CD4-positive, alpha-beta T cell treated with Interleukin-4 for 1 hour (primary cell): ENCODE measurements at places on chromosomes 2 and 18.

DNA sequence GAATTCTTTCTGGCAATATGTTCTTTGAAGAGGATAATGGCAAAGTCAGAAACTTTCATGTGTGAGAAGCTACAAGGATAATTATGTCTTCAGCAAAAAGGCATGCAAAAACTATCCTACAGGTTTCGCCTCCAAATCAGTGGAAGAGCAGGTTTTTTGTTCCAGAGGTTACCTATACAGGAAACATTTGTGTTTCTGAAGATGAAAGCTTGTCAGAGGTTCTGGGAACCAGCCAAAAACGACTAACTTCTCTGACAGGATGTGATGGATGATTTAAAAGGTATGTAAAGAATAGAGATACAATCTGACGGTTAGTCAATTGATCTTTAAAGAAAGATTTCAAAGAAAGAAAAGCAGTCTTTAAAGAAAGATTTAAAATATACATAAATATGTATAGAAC is 37.6 kb downstream of the RND3 start:
- no peak for DNase-seq

DNA sequence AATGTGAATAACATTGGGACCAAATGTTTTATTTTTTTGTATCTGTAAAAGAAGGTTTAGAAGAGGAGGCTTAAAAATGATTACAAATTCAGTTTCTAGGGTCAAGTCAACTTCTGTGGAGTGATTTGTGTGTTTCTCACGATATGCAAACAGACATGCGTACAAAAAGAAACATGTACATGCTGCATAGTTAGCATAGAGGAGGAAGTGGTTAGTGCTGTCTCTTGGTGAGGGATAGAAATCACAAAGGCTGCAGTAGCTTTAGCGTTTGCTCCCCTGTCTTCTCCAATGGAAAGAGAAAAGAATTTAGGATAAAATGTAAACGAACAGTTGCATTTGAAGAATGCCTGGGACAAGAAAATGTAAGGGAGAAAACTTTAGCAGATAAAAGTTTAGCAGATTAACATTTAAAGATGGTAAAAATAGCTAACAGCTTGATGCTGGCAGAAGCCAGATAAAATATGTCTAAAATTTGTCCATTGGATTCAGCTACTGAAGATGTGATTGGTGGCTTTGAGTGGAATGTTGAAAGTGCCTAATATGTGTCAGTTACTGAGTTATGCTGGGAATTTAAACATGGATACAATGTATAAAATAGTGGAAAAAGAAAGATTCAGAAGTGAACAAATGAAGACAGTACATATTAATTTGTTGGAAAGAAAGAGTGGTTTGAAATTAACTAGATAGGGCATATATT is 44.9 kb downstream of the MALT1 start:
- no peak for DNase-seq

DNA sequence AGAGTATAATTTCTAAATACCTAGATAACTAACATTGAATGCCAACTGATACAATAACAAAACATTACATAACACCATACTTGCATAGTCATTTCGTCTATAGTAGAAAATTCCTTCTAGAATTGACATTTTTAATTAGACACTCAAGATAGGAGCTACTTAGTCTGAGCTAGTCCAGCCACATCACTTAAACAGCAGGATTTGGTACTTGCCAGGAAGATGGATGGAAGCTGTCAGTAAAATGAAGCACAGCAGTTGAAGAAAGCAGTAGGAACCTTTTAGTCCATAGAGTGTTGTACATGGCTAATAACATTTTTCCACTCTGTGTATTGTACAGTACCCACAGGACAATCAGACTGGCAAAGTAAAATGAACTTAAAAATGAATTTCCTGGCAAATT is 372.0 kb downstream of the GALNT13 start:
- no peak for DNase-seq

DNA sequence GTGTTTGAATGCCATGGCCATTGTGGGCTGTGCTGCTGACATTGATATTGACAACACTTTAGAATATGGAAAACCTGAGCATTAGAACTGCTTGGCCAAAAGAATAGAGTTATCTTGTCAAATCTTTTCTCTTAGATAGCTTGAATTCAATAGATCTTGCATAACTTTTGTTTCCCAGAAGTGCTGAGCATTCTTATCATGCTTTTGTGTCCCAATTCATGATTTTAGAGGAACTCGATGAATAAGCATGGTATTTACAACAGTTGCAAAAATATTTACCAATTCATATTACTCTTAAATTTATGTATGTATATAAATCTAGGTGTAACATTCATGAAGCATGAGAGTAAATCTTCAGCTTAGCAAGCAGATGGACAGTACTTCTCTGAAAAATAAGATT is 508.0 kb downstream of the BCL11A start:
- DNase-seq: no peak

DNA sequence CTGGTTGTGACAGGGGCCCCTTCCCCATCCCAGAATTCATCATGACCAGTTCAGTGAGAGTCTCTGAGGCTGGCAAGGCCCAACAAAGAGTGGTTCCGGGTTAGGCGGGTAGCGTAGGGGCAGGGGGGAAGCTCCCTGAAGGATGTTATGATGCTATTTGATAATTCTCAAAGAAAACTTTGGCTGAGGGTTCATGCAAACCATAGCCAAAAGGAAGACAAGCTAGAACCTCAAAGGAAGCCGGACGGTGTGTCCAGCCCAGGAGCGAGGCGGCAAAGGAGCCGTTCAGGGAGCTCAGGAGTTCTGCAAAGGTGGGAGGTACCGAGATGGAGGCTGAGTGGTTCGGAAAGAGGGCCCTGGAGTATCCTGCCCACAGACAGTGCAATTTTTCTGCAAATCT is 226.8 kb upstream of the RAB6C start:
- DNase-seq: no peak

DNA sequence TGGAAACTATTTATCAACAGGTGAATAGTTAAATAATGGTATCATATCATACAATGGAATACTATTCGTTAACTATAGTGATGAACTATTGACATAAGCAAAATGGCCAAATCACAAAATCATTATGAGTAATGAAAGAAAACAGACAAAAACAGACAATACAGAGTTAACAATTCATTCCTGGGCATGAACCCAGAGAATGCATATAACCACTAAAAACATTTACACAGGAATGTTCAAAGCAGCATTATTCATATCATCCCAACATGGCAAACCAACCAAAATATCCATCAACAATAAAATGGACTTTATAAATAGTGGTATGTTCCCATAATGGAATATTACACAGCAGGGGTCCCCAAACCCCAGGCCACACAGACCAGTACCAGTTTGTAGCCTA is 131.2 kb upstream of the CYP1B1 start:
- no peak for DNase-seq

- DNase-seq: no peak
These were observed 198.5 kb downstream of the BARD1 start for GRCh38 chr2:214611015-214611414.

DNA sequence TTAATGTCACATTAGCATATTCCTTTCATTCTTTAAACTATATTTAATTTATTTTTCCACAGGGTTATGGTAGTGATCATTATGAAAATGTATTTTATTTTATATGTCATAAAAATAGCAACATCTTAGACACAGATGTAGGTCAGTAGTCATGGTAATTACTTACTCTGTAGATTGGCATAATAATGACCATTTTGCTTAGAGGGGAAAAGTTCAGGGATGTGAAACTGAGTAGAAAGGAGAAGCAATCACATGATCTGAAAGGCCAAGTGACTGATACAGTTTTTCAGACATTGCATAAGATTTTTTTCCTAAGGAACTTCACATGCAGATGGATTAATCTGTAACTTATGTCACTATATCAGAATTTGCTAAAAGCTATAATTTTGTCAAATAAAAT is 286.9 kb downstream of the CTNNA2 start:
- DNase-seq: no peak

DNA sequence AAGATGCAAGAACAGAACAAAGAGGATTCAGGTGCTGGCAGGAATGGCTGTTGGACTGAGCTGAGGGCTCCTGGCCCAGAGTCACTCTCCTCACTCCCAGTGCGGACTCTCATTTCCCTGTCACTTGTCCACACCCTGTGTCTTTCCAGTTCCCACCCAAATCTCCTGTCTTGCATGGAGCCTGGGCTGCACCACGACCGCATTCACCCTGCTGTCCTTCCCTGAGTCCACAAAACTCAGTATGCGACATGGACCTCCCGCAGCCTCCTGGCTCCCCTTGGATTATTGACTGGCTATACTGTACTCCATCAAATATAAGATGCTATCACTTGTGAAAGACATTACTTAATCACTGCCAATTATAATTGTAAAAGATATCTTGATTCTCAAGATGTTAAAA is 2.5 kb upstream of the ITM2C start:
- no peak for DNase-seq

GRCh38 chr2:20093263-20094141 is 42.1 kb upstream of the LAPTM4A start:
- DNase-seq: no peak

- no peak for DNase-seq
These were observed 15.9 kb downstream of the GTF3C3 start for GRCh38 chr2:196783431-196784094.

GRCh38 chr2:192414794-192415193 is 220.1 kb upstream of the TMEFF2 start:
- DNase-seq: no peak
